ENCODE measurements at places on chromosomes 3 and 15.

- DNase-seq: no peak
These were observed 7.8 kb downstream of the GP9 start for GRCh38 chr3:129068291-129068886.

GRCh38 chr3:169686874-169687273 is 23.4 kb upstream of the MECOM start:
- DNase-seq: no peak

DNA sequence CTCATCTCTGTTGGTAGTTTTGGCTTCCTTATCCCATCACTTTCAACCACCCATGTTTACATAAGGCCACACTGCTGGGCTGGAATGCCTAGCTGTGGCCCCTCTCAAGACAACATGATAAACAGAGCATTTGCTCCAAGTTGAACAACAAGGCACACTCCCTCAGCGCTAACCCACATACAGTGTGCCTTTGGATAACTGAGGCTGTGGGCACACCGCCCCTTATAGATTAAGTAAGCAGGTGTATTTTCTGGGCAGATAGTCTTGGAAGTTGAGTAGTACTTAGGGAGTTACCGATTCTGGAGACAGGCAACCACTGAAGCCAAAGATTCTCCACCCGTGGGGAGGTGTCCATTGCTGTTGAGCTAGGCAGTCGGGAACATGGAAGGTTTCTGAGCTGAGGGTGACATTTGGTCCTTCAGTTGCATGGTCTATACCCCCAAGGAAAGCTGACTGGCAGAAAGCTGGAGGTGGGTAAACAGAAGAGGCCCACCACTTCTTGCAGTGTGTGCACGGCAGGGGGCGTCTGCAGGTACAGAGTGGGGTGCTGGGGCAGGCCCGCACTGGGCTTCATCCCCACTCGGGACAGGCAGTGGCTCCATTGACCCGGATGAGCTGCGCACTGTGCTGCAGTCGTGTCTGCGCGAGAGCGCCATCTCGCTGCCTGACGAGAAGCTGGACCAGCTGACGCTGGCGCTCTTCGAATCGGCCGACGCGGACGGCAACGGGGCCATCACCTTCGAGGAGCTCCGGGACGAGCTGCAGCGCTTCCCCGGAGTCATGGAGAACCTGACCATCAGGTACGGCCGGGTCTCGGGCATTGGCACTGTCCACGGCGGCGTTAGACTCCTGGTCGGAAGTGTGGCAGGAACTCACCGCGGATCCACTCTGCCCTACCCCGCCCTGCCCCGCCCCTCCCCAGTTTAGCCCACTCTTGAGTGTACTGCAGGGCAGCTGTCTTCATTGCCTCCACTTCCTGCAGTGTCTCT is 16.8 kb downstream of the NOX5 start:
- DNase-seq: no peak

- DNase-seq: no peak
These were observed 44.6 kb downstream of the ZIC4 start for GRCh38 chr3:147361454-147362420.

- no peak for DNase-seq
These were observed 63.5 kb downstream of the TLNRD1 start for GRCh38 chr15:81064253-81064652.

DNA sequence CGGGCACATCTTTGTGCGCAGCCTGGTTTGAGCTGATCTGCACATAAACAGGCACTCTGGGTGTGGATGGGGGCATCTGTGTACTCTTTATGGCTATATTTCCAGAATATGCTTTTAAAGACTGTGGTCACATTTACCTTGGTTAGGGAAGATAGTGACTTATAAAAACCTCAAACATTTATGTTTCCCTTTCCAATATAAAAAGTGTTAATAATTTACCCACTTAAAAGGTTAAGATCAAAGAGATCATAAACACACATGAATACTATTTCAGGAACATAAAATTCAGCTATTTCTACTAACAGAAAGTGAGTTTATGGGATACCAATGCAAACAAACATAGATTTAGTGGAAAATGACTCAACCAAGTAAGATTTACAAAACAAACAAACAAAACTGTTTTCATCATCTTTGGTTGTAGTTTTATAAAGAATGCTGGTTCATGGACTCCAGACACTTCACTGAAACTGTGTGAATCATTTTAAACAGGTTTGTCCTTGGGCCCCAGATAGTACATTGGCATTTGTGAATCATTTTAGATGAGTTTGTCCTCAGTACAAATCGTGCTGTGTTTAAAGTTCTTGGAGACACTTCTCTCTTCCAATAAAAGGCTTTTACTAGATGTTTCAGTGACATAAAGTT is 253.5 kb upstream of the CTDSPL start:
- DNase-seq: no peak

DNA sequence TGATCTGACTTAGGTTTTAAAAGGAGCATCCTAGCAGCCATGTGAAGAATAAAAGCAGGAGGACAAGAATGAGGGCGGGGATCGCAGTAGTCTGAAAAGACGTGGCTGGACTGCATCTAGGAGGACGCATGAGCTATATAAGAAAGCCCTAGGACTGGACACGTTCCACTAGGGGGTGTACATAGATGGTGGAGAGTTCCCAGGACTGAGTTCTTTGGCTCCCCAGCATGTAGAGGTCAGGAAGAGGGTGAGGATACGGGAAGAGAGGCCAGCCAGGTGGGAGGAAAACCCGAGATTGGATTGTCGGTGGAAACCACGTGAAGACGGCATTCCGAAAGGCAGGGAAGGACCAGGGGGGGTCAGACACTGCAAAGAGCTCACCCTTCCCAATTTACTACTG is 64.2 kb upstream of the CFAP161 start:
- DNase-seq: no peak

- DNase-seq: no peak
These were observed 21.0 kb downstream of the STXBP5L start for GRCh38 chr3:120928991-120929390.

DNA sequence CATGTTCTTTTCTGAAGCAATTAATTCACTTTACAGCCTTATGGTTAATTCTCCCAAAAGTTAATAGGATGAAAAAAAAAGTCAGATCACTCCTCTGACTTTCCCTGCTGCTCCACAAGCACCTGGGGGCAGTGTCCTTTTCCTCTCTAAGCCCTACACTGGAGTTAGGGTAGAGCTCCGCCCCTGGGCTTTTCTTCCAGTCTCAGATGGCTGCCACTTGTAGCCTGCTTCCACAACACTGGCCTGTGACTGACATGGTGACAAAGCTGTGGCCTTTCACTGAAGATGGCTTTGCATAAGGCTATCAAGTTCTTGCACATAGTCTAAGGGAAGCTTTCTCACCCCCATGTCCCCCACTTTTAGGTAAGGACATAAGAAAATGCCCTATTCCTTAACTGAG is 1.3 kb upstream of the MON1A start:
- DNase-seq: no peak

- DNase-seq: no peak
These were observed 78.9 kb upstream of the GSK3B start for GRCh38 chr3:120173056-120173675.

GRCh38 chr3:153925841-153926514 is 195.2 kb upstream of the ARHGEF26 start:
- no peak for DNase-seq

DNA sequence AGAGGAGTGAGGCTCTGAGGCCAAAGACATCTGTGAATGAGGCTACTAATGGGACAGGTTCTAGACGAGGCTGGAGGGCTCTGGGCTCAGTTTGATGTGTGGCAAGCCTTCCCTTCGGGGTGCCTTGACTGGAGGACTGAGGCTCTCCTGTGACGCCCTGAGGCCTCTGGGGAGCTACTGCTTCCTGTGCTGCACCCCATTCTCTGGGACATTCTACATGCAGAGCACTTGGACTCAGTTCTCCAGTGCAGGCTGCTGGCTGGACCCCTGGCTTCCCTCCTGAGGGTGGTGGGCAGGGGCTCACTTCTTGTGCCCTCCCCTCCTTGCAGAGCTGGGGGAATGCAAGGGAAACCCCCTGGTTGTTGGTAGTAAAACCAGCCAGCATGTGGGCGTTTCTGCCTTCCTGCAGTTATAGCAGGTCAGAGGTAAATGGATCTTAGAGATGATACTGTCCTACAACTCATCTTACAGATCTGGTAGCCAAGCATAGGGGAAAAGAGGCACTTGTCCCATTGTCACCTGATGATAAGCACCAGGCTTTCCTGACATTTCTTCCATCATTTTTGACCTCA is 133.3 kb downstream of the CHDH start:
- no peak for DNase-seq

GRCh38 chr15:83322061-83322460 is 37.6 kb upstream of the BNC1 start:
- no peak for DNase-seq

DNA sequence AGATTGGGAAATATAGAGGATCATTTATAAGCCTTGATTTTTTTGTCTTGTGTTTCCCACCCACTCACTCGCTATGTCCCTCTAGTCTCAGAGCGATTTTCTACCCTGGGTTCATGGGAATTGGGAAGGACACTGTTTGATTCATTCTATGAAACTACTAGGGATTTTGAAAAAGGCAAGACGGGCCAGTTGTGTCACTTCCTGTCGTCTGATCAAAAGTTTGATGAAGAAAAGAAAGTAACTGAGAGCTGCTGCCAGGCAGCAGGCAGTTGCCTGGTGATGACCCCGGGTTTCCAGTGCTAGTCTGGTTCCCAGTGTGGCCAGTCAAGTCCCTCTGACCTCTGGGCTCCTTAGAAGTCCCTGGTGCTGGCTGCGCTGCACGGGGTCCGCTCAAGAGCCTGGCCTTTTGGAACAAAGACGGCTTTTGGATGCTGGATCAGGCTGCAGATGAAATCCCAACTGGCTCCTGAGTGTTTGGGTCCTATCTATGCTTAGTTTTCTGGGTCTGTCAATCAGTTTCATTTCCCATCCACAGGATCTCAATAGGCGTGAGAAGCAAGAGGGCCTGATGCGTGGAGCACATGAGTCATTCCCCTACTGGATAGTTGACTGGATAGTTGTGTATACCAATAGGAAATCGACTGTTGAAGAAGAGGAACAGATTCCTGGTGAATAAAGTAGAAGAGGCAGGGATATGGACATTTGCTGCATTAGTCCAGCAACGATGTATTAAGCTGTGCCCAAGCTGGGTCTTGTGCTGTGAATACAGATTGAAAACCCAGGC is 89.7 kb downstream of the EEFSEC start:
- DNase-seq: no peak

DNA sequence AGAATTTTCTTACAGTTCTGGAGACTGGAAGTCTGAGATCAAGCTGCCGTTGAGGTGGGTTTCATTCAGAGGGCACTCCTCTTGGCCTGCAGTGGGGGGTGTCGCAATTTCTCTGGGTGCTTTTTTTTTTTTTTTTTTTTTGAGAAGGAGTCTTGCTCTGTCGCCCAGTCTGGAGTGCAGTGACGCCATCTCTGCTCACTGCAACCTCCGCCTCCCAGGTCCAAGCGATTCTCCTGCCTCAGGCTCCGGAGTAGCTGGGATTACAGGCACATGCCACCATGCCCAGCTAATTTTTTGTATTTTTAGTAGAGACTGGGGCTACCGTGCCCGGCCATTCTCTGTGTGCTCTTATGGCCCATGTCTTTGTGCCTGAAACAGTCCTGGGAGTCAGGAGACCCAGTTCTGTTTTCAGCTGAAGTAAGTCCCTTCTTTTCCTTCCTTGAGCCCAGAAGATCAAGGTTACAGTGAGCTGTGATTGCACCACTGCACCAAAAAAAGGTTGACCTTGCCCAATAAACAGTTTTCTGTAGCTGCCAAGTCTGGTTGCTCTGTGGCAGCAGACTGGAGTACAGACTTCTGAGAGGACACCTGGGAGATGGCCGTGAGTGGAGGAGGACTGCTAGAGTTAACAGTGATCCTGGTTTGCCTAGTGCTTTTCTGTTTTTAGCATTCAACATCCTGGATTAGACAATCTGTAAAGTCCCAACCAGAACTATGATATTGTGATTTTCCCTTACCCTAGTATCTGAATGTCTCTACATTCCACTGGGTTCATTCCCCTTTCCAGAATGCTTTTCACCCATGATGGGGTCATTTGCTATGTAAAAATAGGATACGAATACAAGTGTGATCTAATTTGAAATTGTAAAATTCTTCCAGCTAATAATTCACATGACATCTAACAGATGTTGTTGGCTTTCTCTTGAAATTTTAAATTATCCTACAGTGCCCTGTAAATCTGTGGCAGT is 76.6 kb upstream of the RNF7 start:
- no peak for DNase-seq

GRCh38 chr3:88044411-88044810 is 14.4 kb downstream of the CGGBP1 start:
- DNase-seq: no peak
